ENCODE measurements at places on chromosomes 16 and 17.
A peak's percentile ranks its signal among the peaks of the same experiment; 100 is the strongest.

DNA sequence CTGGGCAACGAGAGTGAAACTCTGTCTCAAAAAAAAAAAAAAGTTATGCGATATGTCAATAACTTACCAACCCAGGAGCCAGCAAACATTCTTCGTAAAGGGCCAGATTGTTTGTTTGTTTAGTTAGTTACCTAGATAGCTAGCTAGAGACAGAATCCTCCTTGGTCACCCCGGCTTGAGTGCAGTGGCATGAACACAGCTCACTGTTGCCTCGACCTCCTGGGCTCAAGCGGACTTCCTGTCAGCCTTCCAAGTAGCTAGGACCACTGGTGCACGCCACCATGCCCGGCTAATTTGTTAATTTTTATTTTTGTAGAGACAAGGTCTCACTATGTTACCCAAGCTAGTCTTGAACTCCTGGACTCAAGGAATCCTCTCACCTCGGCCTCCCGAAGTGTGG, 113.0 kb downstream of the LITAF start:
- no peak for DNase-seq

- peak; percentile 44 for DNase-seq
These were observed 983.9 kb upstream of the EEF2KMT start for GRCh38 chr16:6081320-6081976.

DNA sequence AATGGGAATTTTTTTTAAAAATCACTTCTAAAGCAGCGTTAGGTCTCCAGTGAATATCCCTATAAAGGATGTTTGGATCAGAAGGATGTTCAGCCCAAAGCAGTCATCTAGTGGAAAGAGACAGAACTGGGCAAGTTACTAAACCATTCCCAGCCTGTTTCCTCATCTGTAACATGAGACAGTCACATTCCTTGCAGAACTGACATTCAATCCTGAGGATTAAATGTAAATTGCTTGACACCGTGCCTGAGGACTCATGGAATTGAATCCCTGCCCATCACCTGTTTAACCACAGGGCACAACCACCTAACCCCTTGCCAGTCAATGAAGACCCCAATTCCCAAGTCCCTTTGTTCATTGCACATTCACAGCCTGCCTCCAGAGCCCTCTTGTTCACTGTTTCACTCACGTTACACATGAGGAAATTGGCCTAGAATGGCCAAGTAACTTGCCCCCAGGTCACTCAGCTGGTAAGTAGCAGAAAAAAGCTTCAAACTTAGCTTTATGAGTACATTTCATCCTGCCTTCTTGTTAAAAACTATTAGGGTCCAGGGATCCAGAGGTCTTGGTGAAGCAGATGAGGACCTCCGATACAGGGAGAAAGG, 1.4 kb downstream of the CMTM2 start:
- no peak for DNase-seq

DNA sequence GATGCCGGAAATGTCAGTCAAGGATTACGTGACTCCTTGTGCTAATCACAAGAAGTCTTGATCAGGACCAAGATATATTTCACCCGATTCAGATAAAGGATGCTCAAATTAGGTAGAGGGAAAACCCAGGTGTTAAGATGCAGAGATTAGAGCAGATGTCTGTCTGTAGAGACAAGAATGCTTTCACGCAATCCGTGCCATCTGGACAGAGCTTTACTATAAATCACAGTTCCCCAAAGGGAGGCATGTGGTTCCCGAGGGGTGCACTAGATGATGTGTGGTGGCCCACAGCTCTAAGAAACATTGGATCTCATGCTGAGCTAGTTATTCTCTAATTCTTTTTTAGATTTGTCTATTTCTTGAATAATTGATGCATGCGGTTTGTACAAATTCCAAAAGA, 9.8 kb upstream of the MAP3K14 start:
- no peak for DNase-seq

DNA sequence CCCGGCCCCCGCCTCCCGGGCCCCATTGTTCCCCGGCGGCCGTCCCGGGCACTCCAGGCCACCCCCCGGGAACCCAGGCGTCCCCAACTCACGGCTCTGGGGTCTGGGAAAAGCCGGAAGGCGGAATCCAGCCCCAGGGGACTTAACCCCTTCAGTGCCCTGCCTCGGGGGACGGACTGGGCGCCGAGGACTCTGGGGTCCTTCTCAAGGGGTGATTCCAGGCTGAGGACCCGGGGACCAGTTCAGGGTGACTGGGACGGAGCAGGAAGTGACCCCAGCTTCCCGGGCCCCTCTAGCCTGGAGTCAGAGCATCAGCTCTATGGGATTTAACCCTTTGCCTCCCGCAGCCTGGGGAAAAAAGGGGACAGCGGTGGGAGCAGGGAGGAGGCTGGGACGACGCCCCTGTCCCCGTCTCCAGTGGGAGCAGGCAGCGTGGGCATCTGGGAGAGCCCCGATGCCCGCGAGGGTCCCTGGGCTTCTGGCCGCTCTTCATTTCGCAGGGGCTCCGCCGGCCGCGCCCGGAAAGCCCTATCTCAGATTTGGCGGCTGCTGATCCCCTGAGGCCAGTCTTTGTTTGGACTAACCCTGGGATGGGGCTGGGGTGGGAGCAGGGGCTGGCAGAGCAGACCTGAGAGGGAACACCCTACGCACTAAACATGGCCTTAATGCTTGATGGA, at the start of gene ZNF629:
Gene ZNF629, minus strand, starts transcription at position 270 of the 677 bp plus-strand sequence. CDS start 2,723 bp downstream, outside the sequence.
- no peak for DNase-seq

DNA sequence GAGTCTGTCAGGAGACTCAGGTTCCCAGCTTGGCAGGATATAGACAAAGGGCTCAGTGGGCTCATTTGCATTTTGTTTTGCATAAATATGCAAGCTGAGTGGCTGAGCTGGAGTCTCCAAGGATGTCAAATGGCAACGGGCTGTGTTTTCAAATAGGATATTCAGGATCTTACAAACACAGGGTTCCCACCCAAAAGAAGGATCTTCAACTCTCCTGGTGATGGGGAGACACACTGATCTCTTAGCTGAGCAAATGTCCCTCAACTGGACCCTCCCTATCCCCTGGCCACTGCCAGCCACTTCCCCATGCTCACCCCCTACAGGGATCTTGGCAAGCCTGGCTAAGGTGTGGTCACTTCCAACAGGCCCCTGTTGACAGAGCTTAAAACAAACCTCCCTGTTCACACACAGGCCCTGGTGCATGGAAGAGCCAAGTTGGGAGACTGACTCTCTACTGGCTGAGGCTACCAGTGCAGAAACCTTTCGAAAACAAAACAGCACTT, 61.6 kb downstream of the SOX9 start:
- DNase-seq, result no peak

DNA sequence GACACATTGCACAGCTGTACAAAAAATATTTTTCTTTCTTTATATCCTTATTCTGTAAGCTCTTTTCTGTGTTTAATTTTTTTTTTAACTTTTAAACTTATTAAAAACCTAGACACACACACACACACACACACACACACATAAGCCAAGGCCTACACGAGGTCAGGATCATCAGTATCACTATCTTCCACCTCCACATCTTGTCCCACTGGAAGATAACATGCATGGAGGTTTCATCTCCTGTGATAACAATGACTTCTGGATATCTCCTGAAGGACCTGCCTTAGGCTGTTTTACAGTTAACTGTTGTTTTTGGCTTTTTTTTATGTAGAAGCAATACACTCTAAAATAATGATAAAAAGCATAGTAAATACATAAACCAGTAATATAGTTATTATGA, 71.2 kb downstream of the TNRC6C start:
- no peak for DNase-seq
